ENCODE measurements at places on chromosomes 3 and 15.

DNA sequence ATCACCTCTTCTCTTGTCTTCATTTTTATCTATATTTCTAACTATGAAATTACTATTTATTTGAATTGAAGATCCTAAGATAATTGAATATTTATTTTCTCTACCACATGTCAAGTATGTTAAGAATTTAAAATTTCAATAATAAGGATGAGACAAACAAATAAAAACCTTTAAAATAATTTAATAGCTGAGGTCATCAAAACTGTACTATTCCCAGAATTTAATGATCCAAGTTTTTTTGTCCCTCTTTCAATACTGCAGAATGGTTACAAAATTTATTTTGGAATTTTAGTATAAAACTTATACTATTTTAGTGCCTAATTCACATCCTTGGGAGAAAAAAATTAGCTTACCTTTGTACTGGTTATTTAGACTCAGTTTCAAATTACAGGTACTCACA, 774.9 kb downstream of the ROBO2 start:
- DNase-seq, result no peak

GRCh38 chr3:53998980-53999379, 107.3 kb upstream of the SELENOK start:
- DNase-seq, result no peak

DNA sequence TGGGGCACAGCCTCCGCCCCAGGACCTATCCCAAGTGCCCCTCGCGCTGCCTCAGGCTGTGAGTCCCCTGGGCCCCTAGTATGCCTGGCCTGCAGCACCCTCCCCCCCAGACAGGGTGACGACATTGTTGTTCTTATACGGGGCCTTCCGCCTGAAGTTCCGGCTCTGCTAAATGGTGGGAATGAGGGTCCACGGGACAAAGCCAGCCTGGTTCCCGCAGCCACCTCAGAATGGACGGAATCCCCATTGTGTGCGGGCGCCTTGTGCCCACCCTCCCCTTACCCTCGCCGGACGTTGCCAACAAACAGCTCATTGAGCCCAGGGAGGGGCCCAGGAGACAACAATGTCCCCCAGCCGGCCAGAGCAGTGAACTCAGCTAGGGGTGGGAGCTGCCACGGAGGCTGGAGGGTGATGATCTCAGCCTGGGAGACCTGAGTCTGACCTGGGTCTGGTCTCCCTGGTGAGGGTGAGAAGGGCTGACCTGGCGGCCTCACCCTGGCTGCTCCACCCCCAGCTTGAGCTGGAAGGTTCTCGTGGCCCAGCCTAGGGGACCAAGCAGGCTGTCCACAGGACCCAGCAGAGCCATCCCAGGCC, 10.2 kb upstream of the DLL4 start:
- DNase-seq, result no peak

- DNase-seq, result no peak
These were observed 164.5 kb downstream of the SUCNR1 start for GRCh38 chr3:152037953-152038352.

DNA sequence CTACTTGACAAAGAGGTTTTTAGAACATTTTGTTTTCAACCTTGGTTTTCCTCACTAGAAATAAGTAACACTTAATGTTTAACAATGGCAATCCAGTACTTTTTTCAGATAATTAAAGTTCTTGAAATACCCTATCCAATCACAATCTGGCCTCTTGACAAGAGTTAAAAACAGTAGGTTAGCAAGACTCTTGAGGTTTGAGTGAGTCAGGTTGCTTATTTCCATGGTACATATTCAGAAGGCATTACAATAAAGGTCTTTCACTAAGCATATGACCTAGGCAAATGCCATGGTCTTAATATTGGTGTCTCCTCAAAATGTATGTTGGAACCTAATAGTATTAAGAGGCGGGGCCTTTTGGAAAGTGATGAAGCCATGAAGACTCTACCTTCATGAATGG, 5.6 kb downstream of the SUCNR1 start:
- DNase-seq, result no peak

DNA sequence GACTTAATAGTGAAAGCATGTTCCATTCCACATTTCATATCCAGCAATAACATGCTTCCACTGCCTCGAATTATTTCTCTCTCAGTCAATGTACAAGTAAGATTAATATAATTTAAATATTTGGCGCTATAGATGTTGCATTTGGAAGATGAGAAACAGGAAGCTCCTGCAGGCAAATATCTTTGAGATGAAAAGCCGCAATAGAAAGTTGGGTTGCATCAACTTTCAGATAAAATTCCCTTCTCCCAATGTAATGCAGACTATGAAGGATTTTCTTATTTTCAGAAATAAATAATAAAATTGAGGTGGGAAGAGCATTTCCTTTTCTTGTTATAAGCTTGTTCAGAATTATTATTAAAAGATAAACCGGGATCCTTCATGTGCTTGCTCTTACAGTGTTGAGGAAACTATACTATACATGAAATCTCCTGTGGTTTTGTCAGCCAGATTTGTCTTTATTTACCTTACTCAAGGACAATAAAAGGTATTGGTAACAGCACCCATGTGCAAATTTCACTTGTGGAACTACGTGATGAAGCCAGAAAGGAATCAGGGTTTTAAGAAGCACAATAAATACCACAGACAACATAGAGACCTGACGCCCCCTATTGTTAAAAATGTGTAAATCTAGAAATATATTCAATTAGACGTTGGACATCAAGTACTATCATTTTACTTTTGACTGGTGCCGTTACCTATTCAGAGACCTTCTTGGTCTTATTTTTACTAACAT, 307.0 kb downstream of the ARPP21 start:
- DNase-seq, result no peak

- peak; percentile 74 for DNase-seq
These were observed 20.7 kb upstream of the FEM1B start for GRCh38 chr15:68256675-68257450.

DNA sequence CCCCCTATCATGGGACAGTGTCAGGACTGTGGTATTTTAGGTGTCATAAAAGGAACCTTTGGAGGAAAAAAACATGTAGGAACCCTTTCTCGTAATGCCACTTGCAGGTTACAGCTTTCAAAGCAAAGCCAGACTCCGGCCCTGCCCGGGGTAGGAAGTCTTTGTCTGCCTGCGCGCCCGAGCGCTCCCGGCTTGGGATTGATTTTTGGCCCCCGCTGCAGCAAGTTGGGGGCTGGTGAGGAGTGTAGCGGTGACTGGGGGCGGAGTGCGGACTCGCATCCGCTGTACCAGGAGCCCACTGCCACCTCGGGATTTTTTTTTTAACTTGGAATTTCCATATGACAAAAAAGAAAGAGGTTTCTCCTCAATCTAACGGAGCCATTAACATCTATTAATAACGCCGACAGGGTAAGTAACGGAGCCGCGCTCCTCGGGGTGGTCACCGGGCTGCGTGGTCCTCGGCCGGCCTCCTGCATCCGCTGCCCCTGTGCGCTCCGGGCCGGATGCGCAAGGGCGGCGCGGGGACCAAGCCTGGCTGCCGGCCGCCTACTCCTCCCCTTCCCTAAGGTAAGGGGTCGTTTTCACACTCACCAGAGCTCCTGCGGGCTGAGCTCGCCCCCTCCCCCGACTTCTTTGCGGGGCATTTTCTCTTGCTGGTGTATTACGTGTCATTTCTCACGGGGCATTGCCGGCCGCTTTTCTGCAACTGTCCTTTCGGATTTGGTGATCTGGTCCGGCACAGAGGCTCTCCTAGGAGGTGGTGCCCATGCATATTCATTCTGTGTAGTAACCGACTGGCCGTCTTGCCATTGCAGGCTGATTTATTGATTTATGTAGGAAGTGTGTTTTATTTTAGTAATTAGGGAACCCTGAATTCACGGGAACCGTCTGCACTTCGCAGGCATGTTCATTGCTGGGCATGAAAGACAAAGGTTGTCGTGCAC, 219.8 kb upstream of the TOPAZ1 start:
- no peak for DNase-seq

- DNase-seq, result no peak
These were observed 321.8 kb downstream of the FEZF2 start for GRCh38 chr3:62051506-62051905.

DNA sequence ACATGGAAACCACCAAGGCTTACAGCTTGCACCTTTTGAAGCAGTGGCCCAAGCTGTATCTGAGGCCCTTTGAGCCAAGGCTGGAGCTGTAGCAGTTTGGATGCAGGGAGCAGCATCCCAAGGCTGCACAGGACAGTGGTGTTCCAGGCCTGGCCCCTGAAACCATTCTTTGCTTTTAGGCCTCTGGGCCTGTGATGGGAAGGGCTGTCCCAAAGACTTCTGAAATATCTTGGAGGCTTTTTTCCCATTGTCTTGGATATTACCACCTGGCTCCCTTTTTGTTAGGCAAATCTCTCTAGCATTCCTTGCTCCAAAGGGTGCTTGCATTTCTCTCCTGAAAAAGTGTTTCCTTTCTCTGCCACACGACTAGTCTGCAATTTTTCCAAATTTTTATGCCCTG, 302.8 kb upstream of the MDFIC2 start:
- no peak for DNase-seq

- DNase-seq, result no peak
These were observed 149.8 kb upstream of the IQSEC1 start for GRCh38 chr3:13222891-13223573.

DNA sequence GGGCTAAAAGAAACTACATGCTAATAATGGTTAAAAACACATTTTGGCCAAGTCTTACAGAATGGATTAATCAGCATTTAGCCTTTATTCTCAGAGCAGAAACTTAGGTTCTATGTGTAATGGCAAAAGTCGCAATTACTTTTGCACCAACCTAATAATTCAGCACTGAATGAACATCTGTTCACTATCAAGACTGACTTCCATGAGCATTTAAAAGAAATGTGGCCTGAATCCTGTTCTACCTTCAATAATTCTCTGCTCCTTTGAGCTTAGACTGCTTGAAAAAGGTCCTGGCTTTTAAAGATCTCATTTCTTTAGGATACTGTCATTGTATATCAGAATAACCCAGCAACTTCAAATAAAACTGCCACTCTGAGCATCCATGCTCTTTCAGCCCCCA, 145.9 kb downstream of the PDZRN3 start:
- no peak for DNase-seq

DNA sequence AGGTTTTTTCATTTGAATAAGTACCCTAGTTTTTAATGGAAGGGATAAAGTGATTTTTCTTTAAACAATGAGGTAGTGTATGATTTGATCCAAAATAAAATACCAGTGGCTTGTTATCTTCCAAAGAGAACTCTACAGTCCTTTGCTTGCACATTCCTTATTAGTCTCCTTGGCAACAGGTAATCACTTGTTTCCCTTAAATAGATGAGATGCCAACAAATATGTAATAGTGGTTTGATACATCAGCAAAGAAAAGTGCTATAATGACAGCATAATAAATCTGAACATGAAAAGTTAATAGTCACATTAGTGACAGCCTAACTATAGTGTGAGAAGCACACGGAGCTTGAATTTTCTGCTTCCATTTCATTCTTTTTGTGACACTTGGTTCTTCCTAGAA, 360.2 kb downstream of the ZNF385D start:
- DNase-seq, result no peak

DNA sequence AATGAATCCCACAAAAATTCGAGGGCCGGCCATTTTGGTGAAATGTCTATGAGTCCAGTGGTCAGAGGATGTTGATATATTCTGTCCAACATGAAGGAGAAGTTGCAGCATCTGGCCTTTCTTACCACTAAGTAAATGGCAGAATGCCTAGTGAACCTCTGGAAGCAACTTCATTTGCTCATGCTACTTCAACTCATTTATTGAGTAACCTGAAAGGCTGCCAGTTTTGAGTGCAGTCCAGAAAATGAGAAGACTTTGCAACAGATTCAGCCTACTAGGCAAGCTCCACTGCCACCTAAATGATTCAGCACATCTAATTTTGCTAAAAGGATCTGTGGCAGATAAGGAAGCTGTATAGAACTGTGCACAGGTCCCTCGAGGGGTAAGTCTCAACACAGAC, 265.0 kb downstream of the OPA1 start:
- no peak for DNase-seq

DNA sequence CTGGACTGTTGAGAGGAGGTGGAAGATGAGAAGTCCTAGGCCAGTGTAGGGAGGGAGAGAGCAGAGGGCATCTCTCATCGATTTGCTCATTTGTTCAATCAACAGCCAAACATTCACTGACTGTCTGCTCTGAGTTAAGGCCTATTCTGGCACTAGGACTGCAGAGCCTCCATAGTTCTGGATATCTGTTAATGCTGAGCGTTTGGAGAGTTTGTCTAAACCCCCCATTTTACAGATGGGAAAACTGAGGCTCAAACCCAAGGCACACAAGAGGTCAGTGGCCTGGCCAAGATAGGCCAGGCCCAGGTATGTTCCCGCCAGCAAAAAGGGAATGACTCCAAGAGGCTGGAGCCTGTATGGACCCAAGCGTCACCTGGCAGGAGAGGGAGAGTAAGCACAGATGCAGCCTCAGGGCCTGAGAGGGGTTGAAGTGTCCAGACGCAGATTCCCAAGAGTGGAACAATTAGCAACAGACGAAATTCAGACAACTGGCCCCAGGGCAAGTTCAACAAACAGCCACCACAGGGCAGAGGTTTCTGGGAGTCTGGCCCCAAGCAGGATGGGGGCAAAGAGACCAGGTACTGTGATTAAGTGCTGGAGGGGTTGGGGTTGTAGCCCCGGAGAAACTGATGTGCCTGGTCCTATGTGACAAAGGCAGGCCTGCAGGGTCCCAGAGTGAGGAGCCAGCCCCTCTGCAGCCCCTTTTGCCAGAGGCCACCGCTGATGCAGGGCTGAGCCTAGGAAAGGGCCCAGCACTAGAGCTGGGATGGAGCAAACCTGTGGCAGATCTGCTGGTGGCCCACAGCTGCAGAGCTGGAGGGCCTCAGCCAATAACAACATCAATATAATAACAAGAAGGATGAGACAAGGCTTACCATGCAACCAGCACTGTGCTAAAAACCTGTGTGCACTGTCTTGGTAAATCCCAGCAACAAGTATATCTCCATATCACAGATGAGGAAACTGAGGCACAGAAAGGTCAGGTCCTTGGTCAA, 245.1 kb upstream of the TLE3 start:
- DNase-seq, result no peak

DNA sequence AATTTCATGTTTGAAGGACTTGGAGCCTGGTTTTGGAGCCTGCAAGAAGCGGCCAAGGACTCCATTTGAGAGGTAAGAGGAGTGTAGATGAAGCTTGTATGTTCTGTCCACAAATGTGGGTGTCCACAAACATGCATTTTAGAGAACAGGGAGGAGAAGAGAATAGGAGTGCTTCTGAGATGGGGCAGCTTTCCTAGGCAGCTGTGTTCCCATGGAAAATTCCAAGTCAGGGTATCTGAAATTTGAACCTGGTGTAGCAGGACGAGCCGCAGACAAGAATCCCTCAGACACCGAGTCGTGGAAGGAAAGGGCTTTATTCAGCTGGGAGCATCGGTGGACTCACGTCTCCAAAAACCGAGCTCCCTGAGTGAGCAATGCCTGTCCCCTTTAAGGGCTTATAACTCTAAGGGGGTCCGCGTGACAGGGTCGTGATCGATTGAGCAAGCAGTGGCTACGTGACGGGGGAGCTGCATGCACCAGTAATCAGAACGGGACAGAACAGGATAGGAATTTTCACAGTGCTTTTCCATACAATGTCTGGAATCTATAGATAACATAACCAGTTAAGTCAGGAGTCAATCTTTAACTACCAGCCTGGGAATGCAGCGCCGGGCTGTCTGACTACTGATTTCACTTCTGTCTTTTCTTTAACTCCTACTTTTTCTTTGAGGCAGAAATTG, 71.4 kb upstream of the WDR72 start:
- DNase-seq, result no peak

- no peak for DNase-seq
These were observed 56.9 kb downstream of the KLHL6 start for GRCh38 chr3:183498634-183499033.

All from activated T-cell treated with anti-CD3 and anti-CD28 coated beads, Interleukin-2, amount 50 U/mL, for 1 hour (primary cell).